Nucleus accumbens (tissue), 56 donors: ENCODE measurements at places on chromosomes 3 and 15.

- no peak for DNase-seq
Measured at GRCh38 chr3:61956236-61956635, 394.9 kb downstream of the PTPRG start.

DNA sequence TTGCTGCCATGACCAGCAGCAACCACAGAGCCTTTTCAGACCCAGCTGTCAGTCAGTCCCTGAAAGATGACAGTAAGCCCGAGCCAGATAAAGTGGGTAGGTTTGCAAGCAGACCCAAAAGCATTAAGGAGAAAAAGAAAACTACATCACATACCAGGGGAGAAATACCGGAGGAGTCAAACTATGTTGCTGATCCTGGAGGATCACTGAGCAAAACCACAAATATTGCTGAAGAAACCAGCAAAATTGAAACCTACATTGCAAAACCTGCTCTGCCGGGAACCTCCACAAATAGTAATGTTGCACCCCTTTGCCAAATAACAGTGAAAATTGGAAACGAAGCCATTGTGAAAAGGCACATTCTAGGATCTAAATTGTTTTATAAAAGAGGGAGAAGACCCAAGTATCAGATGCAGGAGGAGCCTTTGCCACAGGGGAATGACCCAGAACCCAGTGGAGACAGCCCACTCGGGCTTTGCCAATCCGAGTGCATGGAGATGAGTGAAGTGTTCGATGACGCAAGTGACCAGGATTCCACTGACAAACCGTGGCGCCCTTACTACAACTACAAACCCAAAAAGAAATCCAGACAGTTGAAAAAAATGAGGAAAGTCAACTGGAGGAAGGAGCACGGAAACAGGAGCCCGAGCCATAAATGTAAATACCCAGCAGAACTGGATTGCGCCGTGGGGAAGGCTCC lies 42.1 kb upstream of the RASA2 start:
- no peak for DNase-seq

- DNase-seq: no peak
Measured at GRCh38 chr15:81740416-81740815, 305.4 kb downstream of the MEX3B start.

DNA sequence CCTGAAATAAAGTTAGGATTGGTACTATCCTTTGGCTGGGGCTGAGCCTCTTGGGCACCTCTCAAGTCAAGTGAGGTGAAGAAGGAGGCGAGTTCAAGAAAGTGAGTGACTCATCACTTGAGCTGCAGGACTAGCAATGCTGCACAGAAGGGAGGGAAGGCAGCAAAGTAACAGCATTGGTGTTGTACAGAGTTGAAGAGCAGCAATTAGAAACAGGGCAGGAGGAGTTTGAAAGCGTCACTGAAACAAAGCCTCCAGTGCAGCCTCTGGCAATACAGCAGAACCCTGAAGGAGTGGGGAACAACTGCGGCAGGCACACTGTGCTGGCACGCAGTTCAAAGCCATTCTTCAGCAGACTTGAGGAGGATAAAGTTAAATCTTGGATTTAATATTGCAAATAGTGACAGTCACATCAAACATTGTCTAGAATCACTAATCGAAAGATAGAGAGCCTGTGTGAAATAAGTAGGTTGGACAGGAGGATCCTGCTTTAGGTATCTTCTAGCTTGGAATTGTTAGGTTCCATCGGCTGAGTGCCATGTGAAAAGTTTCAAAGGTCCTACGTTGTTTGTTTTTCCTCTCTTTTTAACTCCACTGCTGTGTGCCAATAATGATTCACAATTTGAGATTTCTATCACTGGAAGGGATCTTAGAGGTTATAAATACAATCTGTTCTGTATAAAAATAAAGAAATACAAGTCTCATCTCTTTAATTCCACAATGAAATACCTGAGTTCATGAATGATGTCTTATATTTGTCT lies 479.8 kb downstream of the NAALADL2 start:
- DNase-seq: no peak

DNA sequence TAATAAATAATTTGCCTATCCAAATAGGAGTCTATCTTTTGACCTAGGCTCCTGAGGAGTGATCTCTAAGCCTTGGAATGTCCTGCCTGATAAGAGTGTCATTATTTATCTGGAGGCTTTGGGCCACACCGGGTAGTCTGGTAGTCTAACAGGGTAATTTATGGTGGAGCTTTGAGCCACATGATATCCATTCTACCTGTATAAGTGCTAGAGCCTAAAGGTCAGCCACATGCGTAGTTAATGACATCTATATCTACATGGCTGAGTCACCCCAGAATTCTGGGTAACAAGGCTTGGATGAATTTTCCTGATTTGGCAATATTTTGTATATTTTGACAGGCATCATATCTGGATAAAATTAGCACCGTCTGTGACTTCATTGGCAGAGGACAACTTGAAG lies 681.4 kb downstream of the MCTP2 start:
- no peak for DNase-seq

- DNase-seq: no peak
Measured at GRCh38 chr3:101144105-101144504, 150.9 kb upstream of the ABI3BP start.

DNA sequence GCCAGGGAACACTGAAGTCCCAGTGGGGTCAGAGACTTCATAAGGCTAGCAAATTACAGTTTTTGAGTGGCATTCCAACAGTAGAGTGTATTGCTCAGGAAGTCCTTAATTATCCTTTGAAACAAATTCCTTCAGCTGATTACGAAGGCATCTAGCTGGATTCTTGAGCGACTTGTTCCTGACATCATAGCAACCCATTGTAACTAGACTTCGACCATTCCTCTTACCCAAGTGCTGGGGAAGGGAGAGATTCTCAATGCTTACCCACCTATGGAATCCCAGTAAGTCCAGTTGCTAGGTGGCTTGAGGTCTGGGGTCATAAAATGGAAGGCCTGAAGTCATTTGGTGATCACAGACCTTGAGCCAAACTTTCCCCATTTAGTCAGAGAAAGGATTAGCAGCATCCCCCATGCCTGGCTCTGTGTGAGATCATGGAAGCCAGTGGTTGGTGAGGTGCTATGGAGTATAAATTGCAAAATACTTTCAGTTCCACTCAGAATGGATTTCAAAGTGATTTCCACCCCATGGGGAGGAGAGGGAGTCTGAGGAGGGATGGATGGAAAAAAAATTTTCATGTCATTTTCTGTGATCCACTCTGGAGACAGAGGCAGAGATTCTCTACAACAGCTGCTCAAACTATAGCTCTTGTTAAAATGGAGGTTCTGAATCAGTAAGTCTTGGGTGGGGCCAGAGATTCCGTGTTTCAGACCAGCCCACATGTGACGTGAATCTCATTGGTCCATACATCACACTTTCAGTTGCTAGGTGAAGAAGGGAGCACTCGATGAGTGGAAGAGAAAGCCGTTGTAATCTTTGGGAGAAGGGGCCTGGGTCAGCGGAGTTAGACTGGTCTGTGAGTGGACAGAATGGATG lies 45.7 kb downstream of the CD86 start:
- DNase-seq: no peak

- no peak for DNase-seq
Measured at GRCh38 chr15:33131552-33132232, 62.8 kb downstream of the FMN1 start.

GRCh38 chr15:101451846-101452245 lies 37.7 kb downstream of the PCSK6 start:
- no peak for DNase-seq

GRCh38 chr3:50246517-50246954 lies 10.5 kb downstream of the GNAI2 start:
- DNase-seq: peak; percentile 56

DNA sequence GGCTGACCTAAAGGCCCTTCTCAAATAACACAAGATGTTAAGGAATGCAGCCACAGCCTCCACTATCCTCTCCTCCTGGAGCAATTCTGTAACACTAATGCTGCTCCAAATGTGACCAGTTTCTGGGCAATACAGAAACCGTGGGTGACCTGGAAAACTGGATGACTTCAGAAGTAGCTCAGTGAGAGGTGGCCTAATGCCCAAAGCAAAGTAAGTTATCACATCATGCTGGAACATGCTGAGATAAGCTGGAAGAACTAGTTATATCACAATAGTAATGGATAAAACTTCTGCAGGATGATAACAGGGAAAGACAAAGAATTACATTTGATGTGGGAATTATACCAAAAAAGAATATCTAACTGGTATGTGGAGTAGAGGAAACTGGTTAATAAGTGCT lies 72.0 kb downstream of the DHX30 start:
- no peak for DNase-seq

DNA sequence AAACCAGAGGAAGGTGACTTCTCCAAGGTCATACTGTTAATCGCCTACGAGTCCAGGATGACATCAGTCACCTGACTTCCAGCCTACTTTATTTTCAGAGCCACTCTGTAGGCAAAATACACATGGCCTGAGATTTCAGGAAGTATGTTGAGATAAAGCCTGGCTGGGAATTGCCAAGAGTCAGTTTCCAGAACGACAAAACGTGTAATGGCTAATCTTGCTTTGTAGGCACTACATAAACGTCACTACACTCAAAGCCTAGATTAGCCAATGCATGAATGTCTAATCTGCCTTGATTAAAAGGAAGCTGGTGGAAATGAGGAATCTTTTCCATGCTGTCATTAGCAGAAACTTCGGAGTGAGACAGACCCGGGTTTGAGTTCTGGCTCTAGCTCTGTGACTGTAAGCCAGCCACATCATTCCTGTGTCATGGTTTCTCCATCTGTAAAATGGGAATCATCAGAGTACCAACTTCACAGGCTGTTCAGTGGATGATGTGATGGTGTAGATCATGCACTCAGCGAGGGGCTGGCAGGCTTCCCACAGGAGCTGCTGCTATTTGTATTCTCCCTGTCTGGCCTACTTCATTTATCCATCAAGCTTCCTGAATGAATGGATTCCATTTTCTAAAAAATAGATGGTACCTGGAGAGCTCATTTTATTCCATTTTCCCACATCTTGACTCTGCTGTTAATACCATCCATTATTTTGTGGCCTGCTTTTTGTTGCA lies 241.9 kb downstream of the XXYLT1 start:
- no peak for DNase-seq

DNA sequence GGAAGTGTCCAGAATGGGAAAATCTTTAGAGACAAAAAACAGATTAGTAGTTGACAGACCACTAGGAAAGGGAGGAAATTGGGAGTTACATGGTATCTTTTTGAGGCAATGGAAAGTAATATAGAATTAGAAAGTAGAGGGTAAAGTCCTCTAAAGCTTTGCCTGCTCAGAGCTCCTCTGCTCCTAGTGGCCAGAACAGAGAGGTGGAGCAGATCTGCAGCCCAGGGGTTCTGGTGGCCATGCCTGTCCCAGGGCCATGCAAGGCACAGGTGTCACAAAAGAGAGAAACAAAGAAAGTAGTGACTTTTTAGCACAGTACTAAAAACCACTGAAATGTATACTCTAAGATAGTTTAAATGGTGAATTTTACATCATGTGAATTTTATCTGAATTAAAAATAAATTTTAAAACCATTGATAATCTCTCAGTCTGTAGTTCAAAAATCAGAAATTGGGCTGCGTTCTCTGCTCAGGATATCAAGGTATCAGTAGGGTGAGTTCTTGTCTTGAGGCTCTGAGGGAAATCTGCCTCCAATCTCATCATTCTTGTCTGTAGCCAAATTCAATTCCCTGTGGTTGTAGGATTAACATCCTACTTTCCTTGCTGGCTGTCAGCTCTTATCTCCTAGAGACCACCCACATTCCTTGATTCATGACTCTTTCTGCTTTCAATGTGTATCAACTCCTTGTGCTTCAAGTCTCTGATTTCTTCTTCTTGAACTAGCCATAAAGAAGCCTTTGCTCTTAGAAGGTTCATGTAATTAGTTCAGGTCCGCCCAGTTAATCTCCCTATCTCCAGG lies 23.6 kb downstream of the PYGO1 start:
- no peak for DNase-seq

- DNase-seq: no peak
Measured at GRCh38 chr15:49815526-49815925, 194.7 kb downstream of the DTWD1 start.

DNA sequence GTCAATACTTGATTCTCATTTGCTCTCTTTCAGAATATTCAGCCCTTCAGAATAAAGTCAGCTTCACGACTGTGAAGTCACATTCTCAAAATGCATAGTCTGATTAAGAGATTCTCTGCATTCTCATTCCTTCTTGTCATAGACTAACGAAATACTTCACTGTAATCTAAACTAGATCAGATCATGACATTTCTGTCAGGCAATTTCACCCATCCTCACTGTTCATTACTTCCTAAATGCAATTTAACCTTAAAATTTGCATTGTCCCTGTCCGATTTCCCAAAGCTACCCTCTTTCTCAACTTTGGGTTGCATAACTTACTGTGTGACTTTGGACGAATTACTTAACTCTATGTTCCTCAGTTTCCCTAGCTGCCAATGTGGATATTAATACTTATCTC lies 6.2 kb downstream of the RPL22L1 start:
- DNase-seq: no peak

GRCh38 chr3:3664935-3665334 lies 134.3 kb upstream of the LRRN1 start:
- no peak for DNase-seq

- DNase-seq: no peak
Measured at GRCh38 chr3:71441217-71441924, 142.2 kb downstream of the FOXP1 start.

- no peak for DNase-seq
Measured at GRCh38 chr15:77475001-77475400, 54.3 kb downstream of the HMG20A start.

DNA sequence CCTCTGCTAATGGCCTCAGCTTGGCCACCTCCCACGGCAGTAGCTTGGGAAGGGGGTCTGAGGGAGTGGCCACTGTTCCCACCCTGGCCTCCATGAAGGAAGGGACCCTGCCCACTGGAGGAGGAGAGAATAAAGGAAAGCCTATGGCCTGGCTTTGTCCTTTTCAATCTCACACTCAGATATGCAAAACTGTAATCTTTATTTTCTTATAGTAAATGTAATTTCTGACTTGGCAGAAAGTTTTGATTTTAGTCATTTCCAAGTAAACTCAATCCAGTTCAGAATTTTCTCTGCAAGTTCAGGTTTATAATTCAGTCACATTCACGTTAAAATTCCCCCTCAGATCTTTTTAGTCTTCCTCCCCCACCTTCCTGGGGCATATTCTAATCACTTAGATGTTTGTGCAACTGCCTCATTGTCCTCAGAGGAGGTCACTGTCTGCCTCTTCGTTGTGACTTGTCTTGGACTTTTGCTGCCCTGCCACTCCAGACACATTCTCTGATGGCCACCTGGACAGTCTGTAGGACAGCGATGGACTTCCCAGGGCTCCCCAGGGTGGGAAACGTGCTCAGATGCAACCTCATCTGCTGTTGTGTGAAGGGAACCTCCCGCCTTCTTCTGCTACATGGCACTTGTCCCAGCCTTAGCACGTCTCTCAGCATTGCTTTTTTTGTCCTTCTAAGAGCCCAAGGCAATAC lies 222.8 kb upstream of the TBL1XR1 start:
- DNase-seq: no peak

DNA sequence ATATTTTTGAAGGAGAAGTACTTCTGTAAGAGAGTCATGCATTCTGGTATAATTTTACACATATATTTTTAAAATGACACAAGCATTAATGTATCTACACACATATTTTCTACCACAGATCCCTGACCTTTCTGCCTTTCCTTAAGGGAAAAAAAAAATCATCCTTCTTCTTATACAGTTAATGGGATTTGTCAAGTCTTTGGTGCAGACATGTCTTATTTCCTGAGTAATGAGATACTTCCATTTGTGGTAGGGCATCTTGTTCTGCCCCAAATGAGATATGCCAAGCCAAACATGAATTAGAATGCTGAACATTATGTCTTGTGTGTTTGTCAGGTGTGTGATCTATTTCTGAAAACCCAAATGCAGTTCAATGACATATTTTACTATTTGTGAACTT lies 329.9 kb downstream of the RBMS3 start:
- no peak for DNase-seq
